DMS 273 treated with DMSO at 0.1 percent for 48 hours (cell line): ENCODE measurements at places on chromosomes 5 and 9.

- no peak for DNase-seq
These were observed 165.0 kb downstream of the DROSHA start for GRCh38 chr5:31366941-31367340.

DNA sequence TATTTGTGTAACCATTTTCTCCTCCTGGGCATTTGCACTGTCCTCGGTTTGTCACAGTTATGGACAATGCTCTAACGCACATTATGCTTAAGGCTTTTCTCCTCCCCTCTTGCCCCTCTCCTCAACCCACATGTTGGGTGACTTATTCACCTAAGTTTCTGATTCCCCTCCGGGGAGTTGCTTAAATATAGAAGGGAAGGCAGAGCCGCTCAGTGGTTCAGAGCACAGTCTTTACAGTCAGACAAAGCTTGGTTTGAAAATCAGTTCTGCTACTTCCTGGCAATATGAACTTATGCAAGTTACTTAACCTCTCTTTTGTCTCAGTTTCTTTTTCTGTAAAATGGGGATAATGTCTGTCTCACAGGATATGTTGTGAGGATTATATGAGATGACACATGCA, 41.2 kb upstream of the SPRY4 start:
- DNase-seq = no peak

DNA sequence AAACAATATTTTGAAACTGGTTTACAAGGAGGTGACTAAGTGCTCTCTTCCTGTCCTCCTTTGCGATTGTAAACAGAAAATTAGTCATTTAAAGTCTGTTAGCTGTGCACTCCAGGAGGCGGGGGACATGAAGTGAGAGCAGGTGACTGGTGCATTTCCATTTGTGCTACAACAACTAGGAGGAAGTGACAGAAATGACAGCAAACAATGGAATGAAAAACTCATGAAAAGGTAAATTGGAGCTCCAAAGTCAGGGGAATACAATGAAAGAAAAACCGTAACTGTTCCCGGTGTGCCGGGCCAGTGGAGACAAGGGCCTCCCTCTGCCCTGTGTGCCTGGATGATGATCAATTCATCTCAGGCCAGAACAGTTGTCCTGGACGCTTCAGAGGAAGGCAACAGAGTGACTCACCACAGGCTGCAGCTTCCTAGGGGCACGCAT, 439.9 kb downstream of the GADD45G start:
- DNase-seq = no peak

DNA sequence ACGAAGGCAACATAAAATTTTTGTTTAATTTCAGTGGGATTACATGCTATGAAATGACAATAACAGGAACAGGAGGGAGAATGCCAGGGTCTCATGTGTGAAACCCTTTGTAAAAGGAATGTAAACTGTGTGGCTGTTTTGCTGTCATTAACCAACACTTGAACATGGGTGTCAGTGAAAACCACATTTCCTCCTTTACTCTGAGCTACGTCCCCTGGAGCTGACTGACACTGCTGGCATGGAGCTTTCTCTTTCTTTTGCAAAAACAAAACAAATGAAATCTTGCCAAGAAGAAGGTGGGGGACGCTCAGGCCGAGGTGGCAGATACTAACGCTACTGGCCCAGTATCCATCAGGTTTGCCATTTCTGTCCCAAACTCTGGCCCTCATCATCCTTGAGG, 121.4 kb downstream of the DMRT2 start:
- no peak for DNase-seq
